ENCODE measurements at places on chromosomes 4 and X. TPM values are rescaled to one million over a fixed set of nuclear protein-coding genes. Genes with fewer than 3 reads are reported as not detected.

MPC1L gene
- not detected for total RNA-seq

TEX13D gene
- not detected for total RNA-seq

FAM184B gene
- total RNA-seq = not detected

DNA sequence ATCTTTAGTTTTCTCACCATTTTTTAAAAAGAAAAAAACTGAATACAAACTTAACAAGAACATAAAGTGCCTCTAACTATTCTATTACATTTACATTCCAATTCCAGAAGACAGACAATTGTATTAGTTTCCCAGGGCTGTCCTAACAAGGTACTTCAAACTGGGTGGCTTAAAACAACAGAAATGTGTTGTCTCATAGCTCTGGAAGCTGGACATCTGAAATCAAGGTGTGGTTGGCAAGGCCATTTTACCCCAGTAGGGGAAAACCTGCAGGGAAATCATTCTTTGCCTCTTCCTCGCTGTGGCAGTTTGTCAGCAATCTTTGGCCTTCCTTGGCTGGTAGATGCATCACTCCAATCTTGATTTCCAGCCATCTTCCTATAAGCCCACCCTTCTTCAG lies 37.5 kb upstream of the TMEM33 start:
- H3K27ac ChIP-seq = no peak overlapping the region
- no peaks in the 10 kb centered on the region for H3K4me1 ChIP-seq
- DNase-seq = no peak
- no peak overlapping the region for H3K4me3 ChIP-seq

FOXR2 gene
- not detected for total RNA-seq

LRIT3 gene
- 0.13 TPM for total RNA-seq

DNA sequence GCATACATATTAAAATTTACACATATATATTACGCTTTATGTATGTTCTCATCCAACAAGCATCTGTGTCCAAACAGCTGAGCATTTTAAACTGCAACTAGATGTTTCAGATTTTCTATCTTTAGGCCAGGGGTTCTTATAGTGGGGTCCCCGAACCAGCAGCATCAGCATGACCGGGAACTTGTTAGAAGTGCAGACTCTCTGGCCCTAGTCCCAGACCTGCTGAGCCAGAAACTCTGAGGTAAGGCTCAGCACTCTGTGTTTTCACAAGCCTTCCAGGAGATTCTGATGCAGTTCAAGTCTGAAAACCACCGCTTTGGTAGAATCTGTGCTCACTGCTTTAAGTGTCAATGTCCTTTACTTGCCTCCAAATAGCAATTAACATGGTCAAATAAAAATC lies 266.2 kb upstream of the CASK start:
- no peaks in the 10 kb centered on the region for H3K4me1 ChIP-seq
- H3K27ac ChIP-seq = no peak overlapping the region
- H3K36me3 ChIP-seq = no peaks in the 10 kb centered on the region
- no peak for DNase-seq
- no peaks in the 10 kb centered on the region for H3K27me3 ChIP-seq

GRCh38 chr4:121140716-121141460 lies 23.2 kb downstream of the TNIP3 start:
- no peaks in the 10 kb centered on the region for H3K36me3 ChIP-seq
- no peak overlapping the region for H3K27ac ChIP-seq
- no peaks in the 10 kb centered on the region for H3K4me1 ChIP-seq
- H3K4me3 ChIP-seq = no peak overlapping the region
- DNase-seq = no peak

KIF4A gene
- total RNA-seq = 6.4 TPM

SYTL5 gene
- total RNA-seq = 7.3 TPM
